ENCODE measurements at places on chromosomes 4 and X.

GRCh38 chr4:8221985-8222384, 22.9 kb downstream of the SH3TC1 start:
- DNase-seq: no peak

DNA sequence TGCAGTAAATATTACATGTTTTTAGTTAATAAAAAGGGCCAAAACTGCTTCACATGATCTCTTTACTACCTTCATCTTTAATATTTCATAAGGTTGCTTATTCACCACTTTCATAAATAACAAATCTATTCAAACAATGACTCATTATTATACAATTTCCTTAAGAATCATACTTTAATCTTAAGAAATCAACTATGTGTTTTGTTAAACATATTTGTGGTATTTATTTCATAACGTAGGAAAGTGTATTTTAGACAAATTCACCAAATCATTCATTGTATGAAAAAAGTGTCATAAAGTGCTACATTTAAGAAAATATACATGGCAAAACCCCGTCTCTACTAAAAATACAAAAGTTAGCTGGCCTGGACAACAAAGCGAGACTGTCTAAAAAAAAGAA, 150.5 kb upstream of the RXFP1 start:
- DNase-seq: no peak

DNA sequence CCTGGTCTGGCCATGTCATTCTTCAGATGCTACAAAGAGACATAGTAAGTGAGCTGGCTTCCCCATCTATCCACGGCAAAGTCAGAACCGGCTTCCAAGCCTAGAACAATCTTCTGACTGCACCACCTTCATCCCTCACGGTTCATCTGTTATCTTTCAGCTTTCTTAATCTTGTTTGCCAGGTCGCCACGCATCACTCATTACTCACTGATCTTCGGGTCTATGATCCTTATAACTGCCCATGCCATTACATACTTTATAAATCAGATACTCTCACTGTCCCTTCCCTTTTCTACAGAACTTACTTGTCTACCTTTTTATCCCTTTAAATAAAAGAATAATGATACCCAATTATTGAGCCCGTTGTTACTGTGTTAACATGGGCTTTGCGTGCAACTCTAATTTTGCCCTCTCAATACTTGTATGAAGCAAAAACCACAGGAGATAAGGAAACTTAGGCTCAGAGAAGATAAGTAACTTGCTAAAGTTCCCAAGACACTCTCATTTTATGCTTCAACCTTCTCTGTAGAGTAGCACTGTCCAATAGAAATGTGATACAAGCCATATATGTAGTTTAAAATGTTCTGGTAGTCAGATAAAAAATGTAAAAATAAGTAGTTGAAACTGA, 171.7 kb downstream of the AMELX start:
- DNase-seq: no peak

- peak; percentile 73 for DNase-seq
Measured at GRCh38 chr4:7192252-7193029, at the start of gene SORCS2. Gene SORCS2 (plus strand): TSS chr4:7192538.

GRCh38 chr4:77158487-77158861, 1.5 kb downstream of the CCNG2 start:
- DNase-seq: no peak

- DNase-seq: no peak
Measured at GRCh38 chr4:13117185-13117584, 367.0 kb downstream of the RAB28 start.

- no peak for DNase-seq
Measured at GRCh38 chr4:7947927-7948326, 8.3 kb upstream of the AFAP1 start.

DNA sequence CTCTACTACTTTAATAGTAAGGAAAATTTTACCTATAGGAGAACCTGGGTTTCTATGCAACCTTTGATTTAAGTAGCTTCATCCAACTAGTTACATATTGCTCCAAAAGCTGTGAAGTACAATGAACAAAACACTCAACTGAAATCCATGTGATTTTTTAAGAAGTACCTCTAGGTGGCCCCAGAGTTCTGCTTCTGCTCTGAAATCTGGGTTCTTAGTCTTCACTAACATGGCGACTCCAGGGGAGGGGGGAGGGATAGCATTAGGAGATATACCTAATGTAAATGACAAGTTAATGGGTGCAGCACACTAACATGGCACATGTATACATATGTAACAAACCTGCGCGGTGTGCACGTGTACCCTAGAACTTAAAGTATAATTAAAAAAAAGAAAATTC, 73.4 kb upstream of the MAGEB2 start:
- DNase-seq: no peak

GRCh38 chr4:78775303-78776078, 659 bp upstream of the BMP2K start:
- DNase-seq: peak; percentile 95

- no peak for DNase-seq
Measured at GRCh38 chrX:5163663-5164062, 1065.0 kb downstream of the NLGN4X start.

- no peak for DNase-seq
Measured at GRCh38 chr4:172813359-172813923, 355.2 kb upstream of the GALNT7 start.

- DNase-seq: no peak
Measured at GRCh38 chr4:110793890-110794554, 171.1 kb upstream of the PITX2 start.

GRCh38 chr4:163191999-163192398, 25.3 kb upstream of the NAF1 start:
- no peak for DNase-seq

DNA sequence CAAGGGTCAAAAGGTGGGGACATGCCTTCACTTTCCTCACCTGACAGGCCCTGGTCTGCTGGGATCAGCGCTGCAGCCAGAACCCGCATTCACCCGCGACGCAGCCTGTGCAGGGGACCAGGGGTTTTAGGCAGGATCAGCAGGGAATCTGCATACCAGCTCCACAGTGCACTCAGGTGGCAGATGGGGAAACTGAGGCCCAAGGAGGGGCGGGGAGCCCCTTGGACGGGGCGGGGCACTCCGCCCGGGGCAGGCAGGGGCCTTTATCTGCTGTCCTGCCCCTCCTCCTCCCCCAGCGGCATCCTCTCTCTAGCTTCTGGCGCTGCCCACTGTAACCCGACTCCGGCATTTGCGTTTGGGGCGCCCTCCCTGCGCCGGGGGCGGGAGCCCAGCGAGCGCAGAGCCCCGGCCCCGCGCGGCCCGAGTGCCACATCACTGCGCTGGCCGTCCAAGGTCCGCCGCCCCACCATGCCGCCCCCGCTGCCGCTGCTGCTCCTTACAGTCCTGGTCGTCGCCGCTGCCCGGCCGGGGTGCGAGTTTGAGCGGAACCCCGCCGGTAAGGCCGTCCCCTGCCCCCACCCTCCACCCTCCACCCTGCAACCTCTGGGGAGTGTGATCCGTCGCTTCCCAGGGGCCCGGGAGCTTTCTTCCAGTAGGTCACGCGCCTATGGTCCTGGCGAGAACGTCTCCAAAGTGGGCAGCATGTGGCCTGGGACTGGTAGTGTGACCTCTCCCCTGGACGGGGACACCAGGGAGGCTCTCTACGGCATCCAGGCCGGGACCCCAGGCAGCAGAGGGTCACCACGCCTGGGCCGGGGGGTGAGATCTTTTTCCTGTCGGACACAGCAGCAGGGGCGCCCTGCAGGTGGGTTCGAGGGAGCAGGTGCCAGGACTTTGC, at the start of gene CPZ:
TSS of gene CPZ (plus strand) at position 400 of the 898 bp plus-strand sequence. CDS start at position 469, 69 bp downstream.
- no peak for DNase-seq

- DNase-seq: no peak
Measured at GRCh38 chrX:56987741-56988140, 7.6 kb downstream of the SPIN3 start.

DNA sequence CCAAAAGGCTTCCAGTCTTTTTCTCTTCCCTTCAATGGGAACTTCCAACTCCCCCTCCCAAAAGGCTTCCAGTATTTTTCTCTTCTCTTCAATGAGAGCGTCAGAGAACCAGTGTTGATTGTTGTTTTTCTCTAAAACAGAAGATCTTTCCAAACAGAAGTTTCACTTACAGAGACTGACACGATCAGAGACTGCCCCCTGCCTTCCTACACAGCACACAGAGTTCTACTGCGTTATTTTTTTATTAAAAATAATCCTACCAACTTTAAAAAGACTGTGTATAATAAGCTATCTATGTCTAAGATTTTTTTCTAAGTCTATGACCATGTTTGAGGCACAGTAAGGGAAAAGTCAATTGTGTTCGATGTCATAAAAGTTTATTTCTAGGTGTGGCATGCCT, 3.5 kb upstream of the HTR2C start:
- DNase-seq: no peak

- DNase-seq: no peak
Measured at GRCh38 chr4:15568821-15569220, 86.3 kb downstream of the FBXL5 start.

DNA sequence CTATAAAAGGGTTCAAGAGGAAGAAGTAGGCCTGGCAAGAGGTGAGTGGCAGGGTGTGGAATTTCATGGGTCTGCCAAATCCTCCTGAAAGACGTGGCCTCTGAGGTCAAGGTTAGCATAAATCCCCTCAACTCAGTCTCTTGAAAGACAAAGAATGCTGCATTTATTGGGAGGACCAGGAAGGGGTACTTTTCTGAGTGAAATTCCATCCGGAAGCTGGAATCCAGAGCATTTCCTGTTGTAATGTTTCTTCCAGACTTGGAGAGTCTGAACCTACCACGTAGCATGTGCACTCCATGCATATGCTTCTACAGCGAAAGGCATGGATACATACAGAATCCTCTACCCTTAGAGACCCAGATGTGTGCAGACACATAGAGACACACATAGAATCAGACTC, 13.4 kb upstream of the FGD1 start:
- DNase-seq: no peak

- no peak for DNase-seq
Measured at GRCh38 chr4:69167300-69167699, 47.2 kb downstream of the UGT2B11 start.

- DNase-seq: no peak
Measured at GRCh38 chr4:7206911-7207567, 14.7 kb downstream of the SORCS2 start.

DNA sequence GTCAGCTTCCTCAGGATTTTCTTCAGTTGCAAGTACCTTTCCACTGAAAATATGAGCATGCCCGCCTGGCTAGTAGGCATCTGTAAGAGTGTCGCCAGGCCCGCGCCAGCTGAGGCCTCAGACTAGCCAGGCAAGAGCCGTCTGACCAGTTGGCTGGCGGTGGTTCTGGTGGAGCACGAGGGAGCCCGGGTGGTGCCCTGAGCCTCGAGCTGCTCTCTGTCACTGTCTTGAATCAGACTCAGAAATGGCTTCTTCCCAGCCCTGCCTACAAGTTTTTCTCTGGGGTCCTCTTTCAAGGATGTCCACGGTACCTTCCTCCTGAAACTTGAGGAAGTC, 11.9 kb downstream of the GRPEL1 start:
- no peak for DNase-seq

GRCh38 chr4:181701214-181701613, 542.0 kb upstream of the TENM3 start:
- no peak for DNase-seq

GRCh38 chrX:118221733-118222132, 105.1 kb upstream of the KLHL13 start:
- DNase-seq: no peak

- no peak for DNase-seq
Measured at GRCh38 chr4:123676071-123676889, 279.7 kb downstream of the SPRY1 start.

- DNase-seq: no peak
Measured at GRCh38 chr4:59700651-59701050, 1499.5 kb upstream of the ADGRL3 start.
